Left cardiac atrium (tissue), 4 donors: ENCODE measurements at places on chromosomes 6 and 20. TPM values are rescaled to one million over a fixed set of nuclear protein-coding genes. Genes with fewer than 3 reads are reported as not detected.
A peak's percentile ranks its signal among the peaks of the same experiment; 100 is the strongest.

- no peak for DNase-seq
Observed at GRCh38 chr6:164825386-164825785, 484.0 kb downstream of the C6orf118 start.

DNA sequence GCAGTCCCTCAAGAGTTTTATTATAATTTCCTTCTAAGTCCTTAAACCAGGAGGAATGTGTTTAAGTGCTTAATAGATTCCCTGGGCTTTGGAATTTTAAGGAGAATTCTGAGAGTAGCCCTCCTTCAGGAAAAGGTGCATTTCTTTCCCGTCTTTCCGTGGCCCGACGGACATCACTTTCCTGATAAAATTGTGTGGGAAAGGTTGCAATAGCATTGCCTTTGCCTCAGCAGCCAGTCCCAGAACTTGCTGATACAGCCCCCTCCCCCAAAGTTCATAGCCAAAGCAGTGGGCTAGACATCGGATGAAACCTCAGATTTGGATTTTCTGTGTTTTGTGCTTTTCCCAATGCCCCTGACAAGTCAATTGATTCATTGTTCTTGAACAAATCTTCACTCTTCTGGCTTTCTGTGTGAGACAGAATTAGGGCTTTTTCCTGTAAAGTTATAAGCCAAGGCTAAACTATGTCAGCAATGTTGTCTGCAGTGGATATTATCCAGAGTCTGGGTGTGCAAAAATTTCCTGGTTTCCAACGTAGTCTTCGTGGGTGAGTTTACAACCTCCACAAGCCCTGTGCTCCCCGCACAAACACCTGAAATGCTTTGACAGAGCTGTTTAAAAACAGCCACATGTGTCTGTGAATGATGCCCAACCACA, 1.1 kb upstream of the SMOC2 start:
- DNase-seq, result no peak

DNA sequence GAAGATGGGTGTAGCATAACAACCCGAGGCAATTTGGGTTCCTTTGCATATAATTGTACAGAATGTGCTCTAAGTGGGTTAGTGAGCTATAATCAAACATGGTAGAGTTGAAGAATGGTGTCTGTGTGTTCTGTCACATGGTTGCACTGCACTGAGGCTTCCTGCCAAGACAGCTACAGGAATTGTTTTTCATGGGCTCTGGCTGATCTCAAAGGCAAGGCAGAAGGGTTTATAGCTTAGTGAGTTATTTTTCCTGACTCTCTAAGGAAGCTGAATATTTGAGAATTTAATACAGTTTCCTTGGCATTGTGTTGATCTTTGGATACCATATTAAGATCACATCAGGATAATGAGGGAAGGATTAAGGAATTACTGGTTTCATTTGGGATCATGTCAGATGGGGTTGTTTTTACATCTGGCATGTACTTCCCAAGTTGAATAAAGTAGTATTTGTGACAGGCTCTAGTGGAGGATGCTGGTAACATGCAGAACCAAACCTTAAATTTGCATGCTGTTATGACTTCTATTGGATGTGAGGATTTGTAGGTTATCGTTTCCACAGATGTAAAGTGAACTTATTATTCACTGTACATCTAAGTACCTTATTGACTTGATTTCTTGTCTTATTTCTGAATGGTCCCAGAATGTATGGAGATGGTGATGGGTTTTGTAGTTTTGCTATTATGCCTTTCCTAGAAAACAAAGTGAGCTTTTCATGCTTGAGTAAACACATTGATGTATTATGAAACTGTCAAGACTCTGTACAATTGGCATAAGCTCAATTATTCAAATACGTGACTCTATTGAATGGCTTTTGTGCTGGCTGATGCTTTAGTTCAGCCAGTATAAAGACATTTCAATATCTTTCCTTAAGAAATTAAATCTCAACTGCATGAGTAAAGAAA, 43.3 kb downstream of the LRRC1 start:
- DNase-seq, result no peak

DNA sequence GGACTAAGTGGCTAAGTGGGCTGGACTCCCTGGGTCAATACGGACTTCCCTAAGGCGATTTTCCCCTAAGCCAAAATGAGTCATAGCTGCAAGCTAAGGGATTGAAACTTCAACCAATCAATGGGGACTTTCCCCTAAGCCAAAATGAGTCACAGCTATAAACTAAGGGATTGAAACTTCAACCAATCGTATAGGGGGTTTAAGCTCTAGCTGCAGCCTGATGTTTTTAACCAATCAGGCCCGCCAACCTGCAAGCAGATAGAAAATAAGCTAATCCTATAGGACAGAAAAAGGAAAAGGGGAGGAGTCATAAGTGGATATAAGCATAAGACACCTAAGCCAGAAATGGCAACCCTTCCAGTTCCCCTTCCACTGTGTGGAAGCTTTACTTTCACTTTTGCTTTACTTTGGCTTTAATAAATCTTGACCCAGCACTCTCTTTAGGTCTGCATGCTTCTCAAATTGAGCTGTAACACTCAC, 655.0 kb upstream of the HS3ST5 start:
- DNase-seq, result no peak

GRCh38 chr6:22124756-22125155, 172.1 kb downstream of the PRL start:
- DNase-seq, result no peak

DNA sequence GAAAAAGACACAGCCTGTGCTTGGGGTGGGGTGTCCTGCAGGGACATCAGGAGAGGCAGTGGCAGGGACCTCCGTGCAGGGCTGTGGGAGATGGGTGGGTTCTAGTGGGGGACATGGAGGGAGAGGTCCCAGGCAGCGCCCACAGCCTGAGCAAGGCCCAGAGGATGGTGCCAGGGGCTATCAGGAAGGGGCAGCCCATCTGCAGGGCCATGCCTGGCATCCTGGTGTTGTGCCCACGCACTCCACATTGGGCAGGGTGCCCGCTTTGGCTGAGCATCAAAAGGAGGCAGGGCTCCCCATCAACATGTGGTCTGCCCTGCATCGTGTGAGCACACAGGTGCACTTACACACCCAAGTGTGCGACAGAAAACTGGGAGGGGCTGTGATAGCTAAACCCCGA, 184.3 kb upstream of the SNX9 start:
- no peak for DNase-seq

DNA sequence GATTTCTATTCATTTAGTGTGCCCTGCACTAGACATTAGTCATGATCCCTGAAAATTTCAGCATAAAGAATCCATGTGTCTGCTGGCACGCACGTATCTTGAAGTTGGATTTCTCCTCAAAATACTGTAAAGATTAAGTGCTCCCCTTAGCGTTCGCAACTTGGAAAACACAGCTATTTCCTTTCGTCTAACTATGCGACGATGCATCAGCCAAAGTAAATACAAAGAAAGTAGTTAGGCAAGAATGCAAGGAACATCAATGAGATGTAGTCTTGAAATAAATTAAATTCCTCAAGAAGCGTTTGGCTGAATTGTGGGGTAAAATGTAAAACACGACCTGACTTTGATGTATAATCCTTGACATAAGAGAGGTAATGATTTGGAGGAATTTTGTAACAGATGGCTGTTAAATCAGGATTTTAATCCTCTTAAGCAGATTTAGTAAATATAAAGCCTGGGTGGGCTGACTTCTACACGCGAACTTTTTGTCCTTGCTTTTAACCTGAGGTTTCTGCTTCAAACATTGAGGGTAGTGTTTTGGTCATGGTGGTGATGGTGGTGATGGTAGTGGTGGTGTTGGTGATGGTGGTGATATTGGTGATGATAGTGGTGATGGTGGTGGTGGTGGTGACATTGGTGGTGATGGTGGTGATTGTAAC, 88.2 kb downstream of the FOXF2 start:
- DNase-seq, result no peak

- no peak for DNase-seq
Observed at GRCh38 chr6:7311176-7311575, 1.8 kb downstream of the SSR1 start.

GRCh38 chr20:38139977-38140753, 24.9 kb downstream of the TGM2 start:
- peak; percentile 32 for DNase-seq

GRCh38 chr20:59031564-59032022, 542 bp downstream of the ATP5F1E start:
- no peak for DNase-seq

DNA sequence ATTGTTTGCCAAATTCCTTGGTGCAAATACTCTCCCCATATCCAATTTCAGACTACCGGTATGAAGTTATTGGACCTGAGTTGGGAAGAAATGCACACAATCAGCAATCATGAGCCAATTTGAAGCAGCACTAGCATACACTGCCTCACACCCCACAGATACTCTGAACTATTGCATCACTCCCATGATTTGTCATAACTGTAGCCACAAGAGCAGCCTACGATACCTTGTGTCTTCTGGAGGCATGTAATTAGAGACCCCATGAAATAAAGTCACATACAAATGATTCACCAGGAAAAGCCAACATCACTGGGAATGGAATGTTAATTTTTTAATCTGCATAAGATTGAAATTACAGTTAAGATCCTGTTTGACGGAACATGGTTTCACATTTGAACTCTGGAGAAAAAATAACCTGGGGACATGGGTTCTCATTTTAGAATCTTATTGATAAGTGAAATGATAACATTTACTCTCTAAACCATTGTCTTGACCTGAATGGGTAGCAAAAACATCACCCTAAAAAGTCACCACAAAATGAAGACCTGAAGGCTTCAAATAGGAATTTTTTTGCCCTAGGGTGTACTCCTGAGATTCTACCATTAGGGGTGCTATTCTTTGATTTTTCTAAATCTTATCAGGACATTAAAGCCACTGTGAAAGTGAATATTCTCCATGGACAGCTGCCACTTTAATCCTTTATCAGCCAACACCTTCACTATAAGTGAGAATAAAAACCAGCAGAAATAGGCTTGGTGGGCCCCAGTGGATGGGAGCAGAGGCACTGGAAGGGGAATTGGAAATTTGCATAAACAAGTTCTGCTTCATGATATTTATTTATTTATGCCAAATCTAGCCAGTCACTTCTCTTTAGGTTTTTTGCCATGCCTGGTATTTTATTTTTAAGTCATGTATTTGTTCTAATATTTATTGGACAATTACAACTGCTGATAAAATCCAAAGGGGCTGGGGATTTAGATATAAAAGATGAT, 34.5 kb upstream of the HBS1L start:
- no peak for DNase-seq

DNA sequence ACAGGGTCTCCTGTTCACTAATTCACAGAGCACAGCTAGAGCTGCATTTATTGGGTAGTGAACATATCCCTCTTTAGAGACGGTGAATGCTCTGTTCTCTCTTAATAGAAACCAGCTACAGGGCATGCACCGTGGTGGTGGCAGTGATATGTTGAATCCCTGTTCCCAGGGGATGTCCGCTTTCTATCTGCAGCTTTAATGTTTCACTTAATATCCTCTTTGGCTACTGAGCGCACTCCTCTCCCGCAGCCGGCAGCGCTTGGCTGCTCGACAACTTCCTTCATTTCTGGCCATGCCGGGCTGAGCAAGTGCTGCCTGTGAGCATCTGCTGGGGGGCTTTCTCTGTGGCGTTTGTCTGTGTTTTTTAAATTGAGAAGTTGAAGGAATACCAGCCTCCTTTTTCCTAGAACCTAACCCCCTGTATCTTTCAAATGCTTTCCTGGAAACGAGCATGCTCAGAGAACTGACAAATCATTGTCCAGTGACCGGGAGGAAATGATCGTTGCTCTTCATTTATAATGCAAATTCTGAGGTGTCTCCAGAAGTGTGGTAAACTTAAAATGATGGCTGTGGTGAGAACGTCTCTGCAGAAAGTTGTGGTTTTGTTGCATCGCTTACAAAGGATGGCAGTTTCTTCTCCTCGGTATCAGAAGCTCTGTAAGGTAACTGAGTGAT, 297.9 kb downstream of the UTRN start:
- peak; percentile 23 for DNase-seq

PRND gene
- total RNA-seq, result not detected

ZMYND8 gene
- total RNA-seq, result 27.5 TPM

GCNT2 gene
- 3.5 TPM for total RNA-seq

CNBD2 gene
- total RNA-seq, result 3.4 TPM

ERVFRD-1 gene
- total RNA-seq, result 0.09 TPM
